ENCODE measurements at places on chromosomes 1 and 21.

DNA sequence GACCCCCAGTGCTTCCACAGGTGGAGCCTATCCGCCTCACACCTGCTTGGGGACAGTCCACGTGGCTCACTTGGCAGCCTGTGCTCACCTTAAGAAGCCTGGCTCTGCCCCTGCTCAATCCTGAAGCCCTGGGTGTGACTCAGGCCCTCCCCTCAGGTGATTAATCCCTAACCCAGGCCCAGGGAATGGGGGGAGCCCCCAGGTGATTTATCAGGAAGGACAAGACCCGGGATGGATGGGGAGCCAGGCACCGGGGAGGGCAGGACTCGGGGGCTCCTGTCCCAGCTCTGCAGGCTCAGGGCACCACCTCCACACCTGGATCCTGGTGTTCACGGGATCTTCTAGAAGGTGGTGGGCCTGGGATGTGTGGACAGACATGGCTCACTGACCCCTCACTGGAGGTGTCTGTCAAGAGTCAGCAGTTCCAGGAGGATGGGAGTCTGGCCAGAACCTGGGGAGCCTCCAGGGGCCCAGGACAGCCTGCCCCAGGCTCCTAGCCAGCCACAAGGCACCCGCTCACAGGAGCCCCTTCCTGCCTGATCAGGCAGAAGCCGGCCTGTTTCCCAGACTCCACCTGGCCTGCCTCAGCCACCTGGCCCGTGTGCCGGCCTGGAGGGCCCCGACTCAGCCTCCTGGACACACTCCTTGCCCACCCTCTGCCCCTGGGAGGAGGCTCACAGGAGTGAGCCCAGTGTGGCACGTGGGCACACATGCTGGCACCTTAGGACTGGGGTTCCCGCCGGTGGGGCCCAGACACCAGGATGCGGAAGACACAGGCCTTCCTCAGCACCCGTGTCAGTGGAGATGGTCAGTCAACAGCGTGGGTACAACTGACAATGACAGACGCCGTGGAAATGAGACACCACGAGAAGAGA, 38.6 kb upstream of the COL6A1 start:
- H3K4me1 ChIP-seq, result no peaks in the 10 kb centered on the region
- no peak for DNase-seq
- no peaks in the 10 kb centered on the region for H3K36me3 ChIP-seq
- no peak overlapping the region for H3K4me3 ChIP-seq
- peak overlapping the region; percentile 50 for H3K27ac ChIP-seq

- H3K36me3 ChIP-seq, result no peaks in the 10 kb centered on the region
- H3K27ac ChIP-seq, result peak overlapping the region; percentile 85
- peak overlapping the region; percentile 89 for H3K4me3 ChIP-seq
- H3K4me1 ChIP-seq, result peaks cover 40% of the 10 kb centered on the region
Measured at GRCh38 chr1:66929999-66930822, 5.4 kb downstream of the MIER1 start.

- H3K4me3 ChIP-seq, result no peak overlapping the region
- peaks cover 8% of the 10 kb centered on the region for H3K4me1 ChIP-seq
- no peak overlapping the region for H3K27ac ChIP-seq
Measured at GRCh38 chr1:78114034-78114956, 68.5 kb downstream of the GIPC2 start.

DNA sequence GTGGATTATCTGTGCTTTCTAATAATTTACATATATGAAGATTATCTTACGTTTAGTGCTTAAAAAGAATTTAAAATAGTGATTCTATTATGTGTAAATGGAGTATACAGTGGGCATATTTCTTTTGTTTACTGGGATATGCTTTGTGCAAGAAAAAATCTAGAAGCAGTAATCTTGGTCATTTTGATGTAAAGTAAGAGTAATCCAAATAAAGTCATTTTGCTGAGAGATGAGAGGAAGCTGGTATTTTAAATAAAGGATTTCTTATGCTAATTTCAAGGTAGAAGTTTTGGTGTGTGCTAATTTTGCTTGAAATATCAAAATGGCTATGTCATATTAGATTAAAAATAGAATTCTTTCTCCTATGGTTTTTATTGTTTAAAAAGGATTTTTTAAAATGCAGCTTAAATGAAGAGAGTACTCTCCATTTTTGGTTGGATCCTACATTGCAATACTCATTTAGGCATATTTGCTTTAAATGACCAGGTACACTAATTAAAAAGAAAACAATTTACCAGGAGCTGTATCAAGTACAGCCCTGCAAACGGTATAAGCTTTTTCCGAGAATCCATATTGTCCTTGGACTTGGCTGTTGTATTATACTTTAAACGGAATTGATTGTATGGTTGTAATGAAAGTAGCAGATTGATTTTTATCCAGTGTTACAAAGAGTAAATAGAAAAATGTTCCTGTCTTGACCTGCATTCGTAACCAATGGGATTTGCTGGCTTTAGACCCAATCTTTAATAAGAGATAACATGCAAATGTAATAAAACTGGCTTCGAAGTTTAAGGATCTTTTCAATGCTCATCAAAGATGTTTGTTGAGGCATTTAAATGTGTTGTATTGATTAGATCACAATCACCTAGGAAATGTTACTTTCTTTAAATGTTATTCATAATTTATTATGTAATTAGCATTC, 574.7 kb downstream of the USP25 start:
- DNase-seq, result no peak
- peaks cover 22% of the 10 kb centered on the region for H3K4me1 ChIP-seq
- H3K4me3 ChIP-seq, result no peak overlapping the region
- no peak overlapping the region for H3K27ac ChIP-seq
- no peaks in the 10 kb centered on the region for H3K27me3 ChIP-seq

DNA sequence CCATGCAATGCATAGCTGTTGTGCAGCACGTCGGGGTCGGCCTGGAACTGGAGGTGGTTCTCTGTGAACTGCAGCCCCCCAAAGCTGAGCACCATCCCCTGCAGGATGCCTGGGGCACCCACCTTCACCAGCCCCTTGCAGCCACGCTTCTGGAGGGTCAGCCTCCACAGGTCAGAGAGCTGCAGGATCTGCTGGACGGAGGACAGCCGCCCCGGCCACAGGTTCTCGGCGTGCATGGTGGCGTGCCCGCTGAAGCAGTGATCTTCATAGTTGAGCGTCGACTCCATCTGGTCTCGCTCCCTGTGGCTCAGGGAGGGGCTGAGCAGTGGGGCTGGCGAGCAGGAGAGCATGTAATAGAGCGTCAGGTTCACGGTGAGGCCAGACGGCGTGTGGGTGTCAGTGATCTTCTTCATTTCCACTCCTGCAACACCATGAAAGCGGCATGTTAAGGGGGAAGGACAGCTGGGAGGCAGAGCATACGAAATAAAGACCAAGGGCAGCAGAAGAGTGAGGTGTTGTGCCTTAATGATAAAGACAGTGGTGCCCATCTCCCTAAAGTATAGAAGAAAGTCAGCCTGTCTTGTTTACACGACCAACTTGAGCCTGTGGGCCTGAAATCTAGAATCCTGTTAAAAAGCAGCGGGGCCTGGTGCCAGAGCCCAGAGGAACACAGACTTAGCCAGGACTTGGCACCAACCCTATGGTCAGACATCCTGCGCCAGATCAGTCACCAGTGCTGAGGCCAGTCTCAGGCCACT, 3.0 kb downstream of the KIAA2013 start:
- no peak for DNase-seq
- peak overlapping the region; percentile 82 for H3K4me3 ChIP-seq
- H3K27me3 ChIP-seq, result no peaks in the 10 kb centered on the region

DNA sequence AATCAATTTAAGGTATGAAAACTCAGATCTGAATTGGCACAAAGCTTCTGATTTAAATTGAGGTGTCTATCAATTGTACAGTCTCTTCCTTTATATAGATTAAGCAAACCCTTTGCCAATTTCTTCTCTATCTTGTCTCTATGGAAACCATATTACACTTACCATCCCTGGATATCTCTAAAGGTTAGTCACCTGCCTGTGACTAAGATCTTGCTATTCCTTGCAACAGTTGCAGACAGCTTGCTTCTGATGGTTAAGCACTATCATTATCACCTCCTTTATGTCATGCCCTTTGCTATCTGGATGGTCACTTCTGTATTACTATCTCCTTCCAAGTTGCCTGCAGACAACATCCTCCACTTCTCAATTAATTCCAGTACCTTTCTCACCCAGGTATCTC, 998.6 kb upstream of the B3GALT2 start:
- H3K36me3 ChIP-seq, result no peaks in the 10 kb centered on the region
- no peaks in the 10 kb centered on the region for H3K4me1 ChIP-seq
- no peak overlapping the region for H3K27ac ChIP-seq
- no peak overlapping the region for H3K4me3 ChIP-seq

DNA sequence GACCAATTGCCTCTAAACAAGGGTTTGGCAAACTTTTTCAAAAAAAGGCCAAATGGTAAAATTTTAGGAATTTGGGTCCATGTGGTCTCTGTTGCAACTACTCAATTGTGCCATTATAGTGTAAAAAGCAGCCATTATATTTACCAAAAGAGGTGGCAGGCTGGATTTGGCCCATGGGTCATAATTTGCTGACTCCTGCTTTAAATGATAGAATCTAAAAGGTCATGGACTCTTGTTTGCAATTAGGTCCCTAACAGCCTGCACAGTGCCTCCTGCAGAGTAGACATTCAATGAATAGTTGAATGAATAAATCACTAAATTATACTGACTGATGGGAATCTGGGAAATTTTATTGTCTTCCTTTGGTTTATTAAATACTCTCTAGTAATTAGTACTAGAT, 6.2 kb downstream of the BECN2 start:
- H3K4me3 ChIP-seq, result no peak overlapping the region
- H3K27me3 ChIP-seq, result no peaks in the 10 kb centered on the region
- no peaks in the 10 kb centered on the region for H3K4me1 ChIP-seq
- no peaks in the 10 kb centered on the region for H3K36me3 ChIP-seq

- no peaks in the 10 kb centered on the region for H3K36me3 ChIP-seq
- H3K27ac ChIP-seq, result no peak overlapping the region
Measured at GRCh38 chr1:10755970-10756521, 40.4 kb downstream of the CASZ1 start.

- H3K27ac ChIP-seq, result peak overlapping the region; percentile 56
- H3K27me3 ChIP-seq, result peaks cover 26% of the 10 kb centered on the region
- H3K36me3 ChIP-seq, result peaks cover 6% of the 10 kb centered on the region
- DNase-seq, result peak; percentile 86
Measured at GRCh38 chr1:151130987-151131586, 15.3 kb downstream of the SEMA6C start.

DNA sequence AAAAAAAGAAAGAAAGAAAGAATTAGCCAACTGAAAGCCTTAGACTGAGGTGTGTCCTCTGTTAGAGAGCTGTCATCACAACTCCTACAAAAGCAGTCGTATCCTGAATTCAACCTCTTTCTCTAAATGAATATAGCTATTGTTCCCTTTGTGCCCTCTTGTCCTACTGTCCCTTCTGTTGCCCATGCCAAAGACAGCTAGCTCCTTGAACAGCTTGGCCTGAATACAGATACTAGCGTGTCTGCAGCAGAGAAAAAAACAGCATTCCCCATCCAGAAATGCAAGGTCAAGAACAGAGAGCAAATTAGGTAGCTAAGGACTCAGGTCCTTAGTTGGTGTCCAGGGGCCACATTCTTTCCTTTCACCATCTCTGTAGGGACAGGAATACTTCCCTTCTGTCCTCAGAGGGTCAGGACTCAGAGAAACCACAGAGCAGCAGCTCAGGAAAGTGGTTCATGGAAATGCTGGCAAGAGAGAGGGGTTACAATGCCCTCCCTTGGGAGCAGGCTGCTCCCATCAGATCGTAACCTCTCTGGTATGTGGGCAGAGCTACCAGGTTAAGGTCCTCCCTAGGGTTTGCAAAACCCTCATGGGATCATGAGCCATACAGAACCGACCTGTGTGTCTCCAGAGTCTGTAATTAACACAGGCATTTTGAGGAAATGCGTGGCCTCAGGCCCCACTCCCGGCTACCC, 1.8 kb upstream of the ZBTB48 start:
- no peaks in the 10 kb centered on the region for H3K27me3 ChIP-seq
- DNase-seq, result no peak
- no peaks in the 10 kb centered on the region for H3K36me3 ChIP-seq
- peaks cover 27% of the 10 kb centered on the region for H3K4me1 ChIP-seq
- H3K4me3 ChIP-seq, result no peak overlapping the region

DNA sequence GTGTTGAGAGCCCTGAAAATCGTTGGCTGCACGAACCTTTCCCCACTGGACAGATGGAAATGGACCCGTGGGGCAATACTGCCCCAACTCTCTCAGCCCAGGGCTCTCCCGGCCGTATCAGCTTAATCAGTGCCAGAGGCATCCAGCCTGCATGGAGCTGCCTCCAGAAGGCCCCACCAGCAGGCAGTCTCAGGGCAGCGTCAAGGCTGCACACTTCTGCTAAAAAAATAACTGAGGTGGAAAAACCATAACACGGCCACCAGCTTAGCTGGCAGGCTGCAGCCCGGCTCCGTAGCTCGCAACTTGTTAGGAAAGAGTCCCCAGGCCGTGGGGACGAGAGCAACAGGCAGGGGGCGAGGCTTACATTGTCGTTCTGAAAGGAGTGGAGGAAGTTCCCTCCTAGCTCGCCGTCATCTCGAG, 27.9 kb downstream of the MRPL37 start:
- no peaks in the 10 kb centered on the region for H3K27me3 ChIP-seq
- H3K4me3 ChIP-seq, result no peak overlapping the region
- no peak for DNase-seq
- H3K27ac ChIP-seq, result peak overlapping the region; percentile 50
- H3K4me1 ChIP-seq, result peaks cover 21% of the 10 kb centered on the region
- H3K36me3 ChIP-seq, result peaks cover 29% of the 10 kb centered on the region

- no peak overlapping the region for H3K4me3 ChIP-seq
- no peak overlapping the region for H3K27ac ChIP-seq
- no peaks in the 10 kb centered on the region for H3K4me1 ChIP-seq
- H3K36me3 ChIP-seq, result no peaks in the 10 kb centered on the region
- DNase-seq, result no peak
- H3K27me3 ChIP-seq, result no peaks in the 10 kb centered on the region
Measured at GRCh38 chr1:187936667-187937066, 1107.9 kb downstream of the PLA2G4A start.

DNA sequence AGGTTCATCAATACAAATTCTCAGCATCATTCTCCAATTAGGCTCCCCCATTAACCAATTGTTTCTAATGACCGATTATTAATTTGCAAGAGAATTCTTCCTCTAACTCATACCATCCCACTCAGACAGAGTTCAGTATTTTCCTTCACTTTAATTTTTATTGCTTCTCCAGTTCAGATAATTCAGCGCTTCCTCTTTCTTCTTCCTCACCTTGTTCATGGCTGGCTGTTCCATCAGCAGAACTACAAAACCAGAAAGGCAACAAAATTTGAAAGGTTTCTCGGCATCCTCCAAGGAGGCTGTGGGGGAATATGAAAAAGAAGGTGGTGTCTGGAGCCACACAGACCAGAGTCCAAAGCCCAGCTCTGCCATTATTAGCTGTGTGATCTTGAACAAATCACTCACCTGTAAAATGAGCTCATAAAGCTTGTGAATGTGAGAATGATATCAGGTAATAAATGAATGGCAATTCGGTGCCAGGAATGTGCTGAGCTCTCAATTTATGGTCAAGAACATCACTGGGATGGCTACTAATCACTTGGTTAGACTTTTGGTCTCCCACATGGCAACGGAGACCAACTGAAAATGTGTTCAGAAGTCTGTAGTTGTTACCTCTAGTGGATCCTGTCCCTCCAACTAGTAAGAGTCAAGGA, 11.7 kb upstream of the ZNF436 start:
- DNase-seq, result no peak
- peaks cover 10% of the 10 kb centered on the region for H3K36me3 ChIP-seq
- peak overlapping the region; percentile 74 for H3K27ac ChIP-seq
- no peaks in the 10 kb centered on the region for H3K27me3 ChIP-seq
